ENCODE measurements at places on chromosomes 5 and 9. TPM values are rescaled to one million over a fixed set of nuclear protein-coding genes. Genes with fewer than 3 reads are reported as not detected.

The OCLN gene
- 127 TPM for total RNA-seq

The CDH18 gene
- not detected for total RNA-seq

The IL11RA gene
- total RNA-seq: 18.6 TPM

The IL31RA gene
- not detected for total RNA-seq

The CYLC2 gene
- not detected for total RNA-seq

The ZCCHC9 gene
- 14.8 TPM for total RNA-seq

The FSTL4 gene
- total RNA-seq: 0.39 TPM

The CLIC3 gene
- 3.8 TPM for total RNA-seq

The EIF4EBP3 gene
- 32.9 TPM for total RNA-seq

The TAF11L8 gene
- total RNA-seq: not detected

The NRARP gene
- 163 TPM for total RNA-seq

The PRRC2B gene
- total RNA-seq: 110 TPM

The PKD2L2 gene
- not detected for total RNA-seq

The RASEF gene
- total RNA-seq: 54.6 TPM

The PCA3 gene
- not detected for total RNA-seq

The CNTFR gene
- 13.1 TPM for total RNA-seq

The SPATA31D4 gene
- not detected for total RNA-seq

The PCDHAC1 gene
- 0.15 TPM for total RNA-seq

The ZNF883 gene
- total RNA-seq: 0.39 TPM

The RNF44 gene
- 79.6 TPM for total RNA-seq

Data from left colon (tissue), 2 donors.